Mucosa of gallbladder (tissue), 1 donor: ENCODE measurements at places on chromosomes 2 and 18. TPM values are rescaled to one million over a fixed set of nuclear protein-coding genes. Genes with fewer than 3 reads are reported as not detected.

RGPD4 gene
- not detected for total RNA-seq

NYAP2 gene
- total RNA-seq = 0.06 TPM

EMILIN2 gene
- total RNA-seq = 15.4 TPM

FOXI3 gene
- not detected for total RNA-seq

SALL3 gene
- total RNA-seq = 0.17 TPM

COBLL1 gene
- 52.9 TPM for total RNA-seq

IL36G gene
- total RNA-seq = not detected
